Stimulated activated CD4-positive, alpha-beta T cell treated with anti-CD3 and anti-CD28 coated beads, Interleukin-12 subunit alpha, Interleukin-12 subunit beta, amount 100 ng/mL, for 24 hours (primary cell): ENCODE measurements at places on chromosomes 2 and 18.
A peak's percentile ranks its signal among the peaks of the same experiment; 100 is the strongest.

- DNase-seq, result no peak
Measured at GRCh38 chr2:152336854-152337510, 2.0 kb downstream of the FMNL2 start.

- peak; percentile 6 for DNase-seq
Measured at GRCh38 chr18:35949903-35950627, 22.4 kb upstream of the RMP24 start.

DNA sequence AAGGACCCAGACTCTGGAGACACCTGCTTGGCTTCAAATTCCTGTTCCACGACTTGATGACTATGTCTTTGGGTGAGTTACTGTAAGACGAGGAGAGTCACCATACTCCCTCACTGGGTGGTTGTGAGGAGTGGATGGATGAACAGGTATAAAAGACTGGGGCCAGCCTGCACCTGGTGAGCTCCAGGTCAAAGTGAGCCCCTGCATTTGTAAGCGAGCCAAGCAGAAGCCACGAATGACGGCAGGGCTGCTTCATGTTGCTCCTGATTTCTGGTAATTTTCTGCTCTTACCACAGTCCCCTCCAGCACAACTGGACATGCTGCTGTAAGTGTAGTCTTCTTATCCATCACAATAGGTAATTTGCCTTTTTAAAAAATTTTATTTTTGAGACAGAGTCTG lies 86.6 kb downstream of the POLR1A start:
- no peak for DNase-seq

DNA sequence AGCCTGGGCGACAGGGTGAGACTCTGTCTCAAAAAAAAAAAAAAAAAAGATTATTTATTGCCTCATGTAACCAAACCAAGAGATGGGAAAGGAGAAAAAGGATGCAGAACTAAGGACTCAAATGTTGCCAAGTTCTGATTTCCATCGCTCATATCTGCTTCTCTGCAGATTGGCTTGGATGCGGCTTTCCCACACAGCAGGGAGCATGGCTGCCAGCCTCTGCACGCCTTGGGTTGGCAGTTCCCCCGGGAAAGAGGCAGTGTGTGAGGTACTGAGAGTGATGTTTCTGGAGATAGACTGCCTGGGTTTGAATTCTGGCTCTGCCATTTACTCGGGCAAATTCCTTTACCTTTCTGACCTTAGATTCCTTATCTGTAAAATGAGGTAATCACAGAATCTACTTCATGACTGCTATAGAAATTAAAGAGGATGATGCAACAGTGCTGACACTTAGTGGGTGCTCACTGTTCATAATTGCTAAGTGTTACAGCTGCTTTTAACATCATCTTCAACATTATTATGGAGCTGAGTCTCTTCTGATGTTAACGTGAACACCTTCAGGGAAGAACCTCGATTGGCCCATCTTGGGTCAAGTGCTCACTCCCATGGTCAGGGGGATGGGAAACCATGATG lies 68.8 kb downstream of the ACAA2 start:
- DNase-seq, result no peak

DNA sequence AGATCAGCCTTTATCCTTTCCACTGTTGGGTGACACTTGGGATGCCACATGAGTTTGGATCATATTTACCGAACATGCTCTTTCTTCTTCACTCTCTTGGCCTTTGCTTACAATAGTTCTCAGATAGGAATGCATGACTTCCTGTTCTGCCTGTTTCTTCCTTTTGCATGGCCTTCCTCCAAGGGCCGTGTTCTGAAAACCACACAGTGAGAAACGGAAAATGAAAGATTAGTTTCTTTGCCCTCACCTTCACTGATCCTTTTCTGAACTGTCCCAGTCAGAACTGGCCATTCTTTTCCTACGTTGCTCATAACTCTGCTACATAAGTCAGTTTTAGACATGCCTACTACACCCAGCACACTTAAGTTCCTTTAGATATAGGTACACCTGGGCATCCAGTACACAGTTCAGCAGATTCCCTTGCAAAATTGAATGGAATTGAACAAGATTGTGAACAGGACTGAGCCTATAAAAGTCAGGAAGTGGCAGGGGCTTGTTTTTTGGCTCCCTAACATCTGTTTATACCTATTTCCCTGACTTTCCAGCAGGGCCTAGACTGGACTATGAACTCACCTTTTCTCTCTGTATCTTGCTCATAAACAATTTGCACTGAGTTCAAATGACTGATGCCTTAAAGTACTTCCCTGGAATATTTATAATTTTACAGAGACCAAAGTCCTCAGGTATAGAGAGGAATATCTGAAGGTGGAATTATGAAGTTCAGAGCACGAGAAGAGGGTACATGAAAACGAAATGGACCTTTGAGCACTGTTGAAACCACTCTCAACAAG lies 186.4 kb upstream of the ST6GAL2 start:
- no peak for DNase-seq

- DNase-seq, result no peak
Measured at GRCh38 chr18:44197832-44198611, 482.7 kb upstream of the SETBP1 start.

DNA sequence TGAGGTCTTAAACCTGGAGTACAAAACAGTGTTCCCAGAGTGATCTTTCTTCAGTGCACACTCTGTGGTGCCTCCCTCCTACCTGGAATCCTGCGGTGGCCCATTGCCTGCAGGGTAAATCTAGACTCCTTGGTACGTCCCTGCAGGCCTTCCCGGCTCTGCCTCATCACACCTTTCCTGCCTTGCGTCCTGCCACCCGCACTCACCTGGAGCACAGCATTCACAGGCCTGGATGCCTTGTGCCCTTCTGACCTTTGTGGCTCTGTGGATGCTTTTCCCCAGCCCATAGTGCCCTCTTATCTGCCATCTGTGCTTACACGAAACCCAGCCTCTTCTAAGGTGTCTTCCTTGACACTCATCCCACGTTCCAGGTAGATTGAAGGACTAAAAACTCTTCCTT lies 62.7 kb downstream of the PRKRA start:
- DNase-seq, result no peak

DNA sequence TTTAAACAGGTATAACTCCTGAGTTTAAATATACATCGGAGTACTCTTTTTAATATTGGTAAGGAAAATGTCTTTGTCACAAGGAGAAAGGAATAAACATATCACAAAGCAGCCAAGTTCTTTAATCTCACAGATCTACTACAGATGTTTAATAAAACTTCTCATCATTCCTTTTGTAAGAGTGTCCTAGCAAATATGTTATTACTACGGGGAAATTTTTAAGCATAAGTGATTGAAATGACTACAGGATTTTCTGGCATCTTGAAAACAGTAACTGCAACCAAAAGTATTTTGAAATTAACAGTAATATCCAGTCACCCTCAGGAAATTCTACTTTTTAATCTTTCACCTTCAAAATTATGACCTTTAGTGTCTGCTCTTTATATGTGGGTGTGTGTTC lies 403.1 kb downstream of the IRS1 start:
- no peak for DNase-seq

- DNase-seq, result peak; percentile 40
Measured at GRCh38 chr18:1663879-1664705, 759.4 kb downstream of the ADCYAP1 start.

DNA sequence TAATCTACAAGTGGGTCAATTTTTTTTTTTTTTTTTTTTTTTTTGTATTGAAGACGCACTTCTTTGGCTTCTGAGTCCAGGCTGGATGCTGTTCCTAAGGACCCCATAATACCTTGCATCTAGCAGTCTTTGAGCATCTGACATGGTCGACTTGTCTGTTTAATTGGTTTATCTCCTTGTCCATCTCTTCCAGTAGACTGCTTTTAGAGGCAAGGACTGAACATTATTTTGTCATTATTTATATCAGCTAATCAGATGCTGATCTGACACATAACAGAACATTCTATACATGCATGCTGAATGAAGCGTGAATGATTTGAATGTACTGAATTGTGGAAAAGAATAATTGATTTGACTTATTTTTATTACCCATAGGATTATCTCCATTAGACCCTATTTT lies 118.7 kb downstream of the CDH7 start:
- no peak for DNase-seq
